ENCODE measurements at places on chromosomes 7 and 10. TPM values are rescaled to one million over a fixed set of nuclear protein-coding genes. Genes with fewer than 3 reads are reported as not detected.

The MEIG1 gene
- total RNA-seq: not detected

The CREM gene
- 24.6 TPM for total RNA-seq

The AGMO gene
- under 0.01 TPM for total RNA-seq

The GFRA1 gene
- total RNA-seq: 0.15 TPM

The AOAH gene
- not detected for total RNA-seq

The GPR85 gene
- 1.9 TPM for total RNA-seq

The GDF2 gene
- total RNA-seq: not detected

The ABCB1 gene
- total RNA-seq: 10.5 TPM

The ERVW-1 gene
- total RNA-seq: not detected

The ARHGAP12 gene
- 53.3 TPM for total RNA-seq

The HEPACAM2 gene
- total RNA-seq: not detected

The PI4K2A gene
- 24.3 TPM for total RNA-seq

The NPTX2 gene
- total RNA-seq: not detected

The PILRA gene
- total RNA-seq: 0.15 TPM

The VENTX gene
- not detected for total RNA-seq

The NUTM2B gene
- total RNA-seq: 1.2 TPM

The CPA2 gene
- not detected for total RNA-seq
